ENCODE measurements at places on chromosomes 1 and 21. TPM values are rescaled to one million over a fixed set of nuclear protein-coding genes. Genes with fewer than 3 reads are reported as not detected.

GRCh38 chr1:63810936-63811469 lies 37.2 kb downstream of the ROR1 start:
- DNase-seq, result no peak

DNA sequence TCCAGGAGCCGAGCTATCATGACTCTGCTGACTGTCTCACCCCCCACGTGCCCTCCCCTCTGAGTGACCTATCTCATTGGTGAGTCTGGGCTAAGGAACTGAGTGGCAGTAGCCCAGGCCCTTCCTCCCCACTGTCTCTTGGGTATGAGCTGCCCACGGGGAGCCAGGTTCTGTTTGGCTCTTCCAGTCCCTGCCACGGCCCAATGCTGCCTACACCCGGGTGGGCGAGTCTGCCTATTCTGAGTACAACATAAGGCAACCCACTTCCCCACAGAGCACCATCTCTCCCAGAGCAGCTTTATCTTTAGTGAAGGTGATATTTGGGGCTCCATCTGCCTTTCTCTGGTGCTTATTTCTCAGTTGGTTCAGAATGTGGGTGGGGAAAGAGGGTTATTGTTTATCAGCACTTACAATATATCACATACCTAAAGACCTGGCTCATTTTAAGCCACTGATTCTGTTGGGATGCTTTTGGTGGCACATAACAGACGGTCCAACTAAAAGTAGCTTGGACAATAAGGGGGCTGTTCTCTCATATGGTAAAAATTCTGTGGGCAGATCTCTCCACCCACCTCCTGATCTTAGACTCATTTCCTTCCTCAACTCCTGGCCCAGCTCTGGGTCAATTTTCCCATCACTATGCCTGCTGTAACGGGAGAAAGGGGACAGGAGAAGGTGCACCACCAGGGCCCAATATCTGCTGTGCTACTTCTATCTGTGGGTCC lies 27.7 kb upstream of the VWA5B1 start:
- DNase-seq, result no peak

AIM2 gene
- not detected for total RNA-seq

GRCh38 chr1:59063501-59063900 lies 233.4 kb upstream of the FGGY start:
- no peak for DNase-seq

SYTL1 gene
- 0.39 TPM for total RNA-seq

DNA sequence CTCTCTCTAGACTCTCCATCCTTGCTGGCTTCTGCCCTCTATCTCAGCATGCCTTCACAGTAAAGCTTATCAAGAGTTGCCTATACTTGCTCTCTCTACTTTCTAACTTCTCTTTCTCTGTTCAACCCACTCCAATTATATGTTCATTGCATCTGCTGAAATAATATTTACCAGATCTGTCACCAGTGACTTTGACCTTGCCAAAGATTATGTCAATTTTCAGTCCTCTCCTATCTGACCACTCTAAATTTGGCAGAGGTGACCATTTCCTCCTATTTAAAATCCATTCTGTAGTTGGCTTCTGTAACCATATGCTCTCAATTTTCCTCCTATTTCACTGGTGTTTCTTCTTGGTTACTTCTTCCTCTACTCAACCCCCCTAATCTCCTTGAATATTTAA lies 38.8 kb upstream of the DR1 start:
- DNase-seq, result no peak

DNA sequence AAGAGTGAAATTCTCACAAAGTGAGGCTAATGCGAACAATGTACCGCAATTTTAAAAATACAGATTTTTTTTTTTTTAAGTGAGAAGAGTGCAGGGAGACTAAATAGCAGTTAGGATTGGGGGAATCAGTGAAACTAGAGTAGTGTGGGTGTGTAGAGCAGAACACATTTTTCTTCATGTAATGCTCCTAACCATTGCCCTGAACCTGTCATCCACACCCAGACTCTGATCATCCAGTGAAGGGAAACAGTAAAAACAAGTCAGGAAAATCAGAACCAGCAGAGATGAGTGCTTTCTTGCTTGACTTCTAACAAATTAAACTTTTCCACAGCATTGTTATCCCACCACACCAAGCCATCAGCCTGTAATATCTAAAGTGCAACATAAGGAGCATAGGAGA lies 9.1 kb downstream of the CADM3 start:
- no peak for DNase-seq

SLC16A4 gene
- total RNA-seq, result 4.6 TPM

- no peak for DNase-seq
These were observed 1119.5 kb downstream of the PLA2G4A start for GRCh38 chr1:187948170-187948794.

OLFM3 gene
- total RNA-seq, result not detected

PGLYRP4 gene
- not detected for total RNA-seq
